ENCODE measurements at places on chromosomes 11 and 22. TPM values are rescaled to one million over a fixed set of nuclear protein-coding genes. Genes with fewer than 3 reads are reported as not detected.

PRODH gene
- not detected for total RNA-seq

OR4D5 gene
- not detected for total RNA-seq

TMPRSS13 gene
- 2.6 TPM for total RNA-seq

KRTAP5-3 gene
- total RNA-seq = not detected

CREB3L1 gene
- not detected for total RNA-seq

POU2AF1 gene
- 26.9 TPM for total RNA-seq
